ENCODE measurements at places on chromosomes 16 and 17.

- no peak for DNase-seq
These were observed 101.6 kb upstream of the CES5A start for GRCh38 chr16:55976815-55977214.

DNA sequence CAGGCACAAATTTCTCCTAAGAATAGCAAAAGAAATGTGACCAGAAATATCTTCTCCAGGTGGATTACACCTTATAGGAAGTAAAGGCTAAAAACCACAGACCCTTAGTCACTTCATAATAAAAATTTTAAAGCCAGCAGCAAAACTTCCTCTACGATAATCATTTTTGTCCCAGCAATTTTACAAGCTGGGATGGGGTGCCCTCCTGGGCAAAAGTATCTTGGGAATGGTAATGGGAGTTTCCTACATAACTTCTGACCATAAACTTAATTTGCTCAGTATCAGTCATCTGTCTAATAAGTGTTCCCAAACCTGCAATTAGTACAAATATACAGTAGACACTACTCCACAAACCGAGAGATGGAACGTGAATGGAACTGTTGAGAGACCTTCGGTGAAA, 3.0 kb downstream of the PHF12 start:
- no peak for DNase-seq

DNA sequence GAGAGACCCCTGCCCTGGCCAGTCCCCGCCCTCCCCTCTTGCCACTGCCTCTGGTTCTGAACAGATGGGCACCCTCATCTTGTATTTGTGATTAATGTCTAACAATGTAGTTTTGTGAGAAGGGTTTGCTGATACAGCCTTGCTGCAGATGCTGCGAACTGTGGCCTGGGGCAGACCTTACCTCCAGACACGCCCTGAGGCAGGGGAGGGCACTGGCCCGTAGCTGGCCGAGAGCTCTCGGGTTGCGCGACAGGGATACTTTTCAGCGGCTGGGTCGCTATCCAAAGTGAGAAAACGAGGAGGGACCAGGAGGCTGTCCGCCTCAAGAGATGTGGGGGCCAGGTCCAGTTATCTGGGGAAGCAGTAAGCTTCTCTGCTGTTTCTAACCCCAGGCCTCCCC, 21.9 kb downstream of the STH start:
- DNase-seq = no peak

GRCh38 chr17:1871756-1872155, 42.0 kb downstream of the RPA1 start:
- DNase-seq = no peak

GRCh38 chr17:80908776-80909175, 82.9 kb upstream of the CHMP6 start:
- DNase-seq = no peak

GRCh38 chr17:41627316-41628072, 3.1 kb upstream of the KRT17 start:
- DNase-seq = no peak

DNA sequence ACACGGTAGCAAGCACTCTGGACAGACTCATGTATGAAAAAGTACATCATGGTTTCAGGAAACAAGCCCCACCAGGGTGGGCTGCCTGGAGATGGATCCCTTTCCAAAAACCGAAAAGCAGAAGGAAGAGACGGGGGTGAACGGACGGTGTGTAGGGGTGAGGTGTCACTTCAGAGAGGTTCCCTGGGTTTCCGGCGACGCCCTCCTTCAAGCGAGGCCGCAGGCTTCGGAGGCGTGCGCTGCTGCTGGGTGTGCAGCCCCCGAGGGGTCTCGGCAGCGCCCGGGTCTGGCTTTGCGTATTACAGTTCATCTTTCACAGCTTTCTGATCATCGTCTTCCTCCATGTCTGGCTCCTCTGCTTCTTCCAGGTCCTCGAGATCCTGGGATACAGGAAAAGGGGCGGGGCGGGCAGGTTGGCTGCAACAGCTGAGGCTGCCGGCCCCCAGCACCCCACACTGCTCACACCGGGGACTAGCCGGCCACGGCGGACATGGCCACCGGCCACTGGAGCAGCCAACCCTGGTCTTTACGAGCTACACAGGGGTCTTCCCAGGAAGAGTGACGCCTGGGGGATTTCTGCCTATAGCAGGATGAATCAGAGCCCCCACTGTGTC, 9.0 kb upstream of the PPP1R27 start:
- DNase-seq = no peak

DNA sequence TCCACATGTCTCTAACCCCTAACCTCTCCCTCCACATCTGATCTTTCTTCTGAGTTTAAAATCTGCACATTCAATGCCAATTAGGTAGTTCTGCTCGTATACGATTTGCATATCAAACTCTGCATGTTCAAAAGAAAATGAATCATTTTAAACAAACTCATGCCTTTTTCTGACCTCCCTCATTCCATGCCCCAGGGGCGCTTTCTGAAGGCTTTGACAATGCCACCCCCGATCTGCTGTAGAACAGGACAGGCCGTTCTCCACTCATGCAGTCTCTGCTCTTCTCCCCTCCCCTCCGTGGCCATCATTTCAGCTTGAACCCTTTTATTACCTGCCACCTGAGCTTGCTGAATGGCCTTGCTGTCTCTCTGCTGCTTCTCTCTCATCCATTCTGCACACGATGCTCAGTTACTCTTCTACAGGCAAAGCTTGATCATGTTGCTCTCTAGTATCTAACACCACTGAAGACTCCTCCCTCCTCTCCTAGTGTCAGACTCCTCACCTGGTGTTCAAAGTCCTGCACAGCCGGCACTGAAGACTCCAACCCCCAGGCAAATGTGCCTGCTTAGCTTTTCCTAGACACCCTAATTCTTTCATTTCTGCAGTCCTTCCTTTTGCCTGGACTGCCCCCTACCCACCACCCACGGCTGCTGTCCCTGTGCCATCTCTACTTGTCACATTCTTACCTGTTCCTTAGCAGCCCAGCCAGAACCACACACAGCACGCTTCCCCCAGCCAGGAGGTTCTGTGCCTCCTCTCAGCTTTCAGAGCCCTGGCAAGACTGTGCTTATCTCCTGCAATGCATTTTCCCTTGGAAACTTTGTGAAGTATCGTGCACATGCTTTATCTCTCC, 6.2 kb downstream of the TMEM238L start:
- DNase-seq = no peak

- no peak for DNase-seq
These were observed 2.8 kb downstream of the TAF1C start for GRCh38 chr16:84183911-84184591.

- DNase-seq = no peak
These were observed 30.9 kb downstream of the PGS1 start for GRCh38 chr17:78409191-78409928.

DNA sequence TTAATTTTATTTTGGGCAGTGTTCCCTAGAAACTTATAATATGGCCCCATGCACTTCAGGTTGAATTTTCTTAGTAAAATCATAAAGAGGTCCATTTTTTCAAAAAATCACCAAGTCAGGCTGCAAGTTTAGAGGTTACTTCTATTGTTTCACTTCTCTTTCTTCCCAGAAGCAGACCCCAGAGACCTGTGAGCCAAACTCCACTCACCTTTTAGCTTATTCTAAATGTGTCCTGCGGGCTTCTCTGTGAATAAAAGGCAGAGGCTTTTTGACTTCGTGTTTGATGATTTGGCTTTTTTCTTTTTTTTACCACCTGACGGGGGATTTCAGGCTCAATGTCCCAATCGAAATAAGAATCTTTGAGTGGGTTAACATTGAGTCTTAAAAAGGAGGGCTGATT, 7.4 kb downstream of the PRKCB start:
- DNase-seq = no peak

DNA sequence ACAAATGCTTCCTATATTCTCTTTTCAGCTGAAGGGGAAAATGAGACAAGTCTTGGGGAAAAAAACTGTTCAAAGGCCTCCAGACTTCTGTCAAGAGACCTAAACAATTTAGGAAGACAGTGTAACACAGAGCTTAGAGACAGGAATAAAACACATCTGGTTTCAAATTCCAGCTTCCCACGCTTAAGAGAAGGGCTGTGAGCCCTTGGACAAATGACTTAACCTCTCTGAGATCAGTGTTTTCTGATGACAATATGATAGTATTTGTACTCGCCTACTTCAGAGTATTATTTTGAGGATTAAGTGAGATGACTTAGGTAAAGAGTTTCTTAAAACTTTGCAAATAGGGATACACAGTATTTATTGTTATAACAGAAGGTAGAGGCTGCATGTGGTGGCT, 29.5 kb downstream of the SMURF2 start:
- no peak for DNase-seq

GRCh38 chr16:75104836-75105235, 11.7 kb downstream of the LDHD start:
- DNase-seq = no peak

DNA sequence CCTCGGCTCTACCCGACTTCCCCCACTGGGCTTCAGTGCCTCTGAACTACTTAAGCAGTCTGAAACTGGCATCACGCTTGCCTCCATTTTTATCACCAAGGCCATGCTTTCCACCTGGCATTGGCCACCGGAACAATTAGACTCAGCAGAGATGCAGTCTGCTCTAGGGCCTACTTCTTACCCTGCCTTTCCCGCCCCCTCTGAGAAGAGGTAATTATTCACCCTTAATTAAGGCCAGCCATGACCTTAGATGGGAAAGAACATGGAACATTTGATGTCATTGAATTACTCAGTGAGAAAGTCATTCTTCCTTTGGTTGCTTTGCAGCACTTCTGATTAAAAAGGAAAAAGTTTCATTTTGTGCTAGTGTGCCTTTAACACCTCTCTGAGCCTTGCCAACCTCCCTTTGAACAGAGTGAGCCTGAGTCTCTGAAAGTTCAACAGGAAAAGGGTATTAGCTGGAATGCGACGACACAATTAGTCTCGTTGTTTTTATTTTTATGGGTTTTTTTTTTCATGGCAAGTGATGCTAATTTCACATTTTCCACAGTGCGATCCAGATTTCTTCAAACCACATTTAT, 60.9 kb upstream of the TNRC6A start:
- peak; percentile 88 for DNase-seq

DNA sequence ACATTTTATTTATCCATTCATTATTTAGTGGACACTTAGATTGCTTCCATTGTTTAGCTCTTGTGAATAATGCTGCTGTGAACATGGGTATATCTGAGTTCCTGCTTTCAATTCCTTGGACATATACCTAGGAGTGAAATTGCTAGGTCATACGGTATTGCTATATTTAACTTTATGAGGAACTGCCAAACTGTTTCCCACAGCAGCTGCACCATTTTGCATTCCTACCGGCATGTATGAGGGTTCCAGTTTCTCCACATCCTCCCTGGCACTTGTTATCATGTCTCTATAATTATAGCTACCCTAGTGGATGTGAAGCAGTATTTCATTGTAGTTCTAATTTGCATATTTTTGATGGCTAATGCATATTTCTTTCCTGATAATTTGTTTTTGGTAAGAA, 23.7 kb upstream of the DRG2 start:
- DNase-seq = no peak

- DNase-seq = no peak
These were observed 29.8 kb upstream of the MYH2 start for GRCh38 chr17:10579270-10579669.

DNA sequence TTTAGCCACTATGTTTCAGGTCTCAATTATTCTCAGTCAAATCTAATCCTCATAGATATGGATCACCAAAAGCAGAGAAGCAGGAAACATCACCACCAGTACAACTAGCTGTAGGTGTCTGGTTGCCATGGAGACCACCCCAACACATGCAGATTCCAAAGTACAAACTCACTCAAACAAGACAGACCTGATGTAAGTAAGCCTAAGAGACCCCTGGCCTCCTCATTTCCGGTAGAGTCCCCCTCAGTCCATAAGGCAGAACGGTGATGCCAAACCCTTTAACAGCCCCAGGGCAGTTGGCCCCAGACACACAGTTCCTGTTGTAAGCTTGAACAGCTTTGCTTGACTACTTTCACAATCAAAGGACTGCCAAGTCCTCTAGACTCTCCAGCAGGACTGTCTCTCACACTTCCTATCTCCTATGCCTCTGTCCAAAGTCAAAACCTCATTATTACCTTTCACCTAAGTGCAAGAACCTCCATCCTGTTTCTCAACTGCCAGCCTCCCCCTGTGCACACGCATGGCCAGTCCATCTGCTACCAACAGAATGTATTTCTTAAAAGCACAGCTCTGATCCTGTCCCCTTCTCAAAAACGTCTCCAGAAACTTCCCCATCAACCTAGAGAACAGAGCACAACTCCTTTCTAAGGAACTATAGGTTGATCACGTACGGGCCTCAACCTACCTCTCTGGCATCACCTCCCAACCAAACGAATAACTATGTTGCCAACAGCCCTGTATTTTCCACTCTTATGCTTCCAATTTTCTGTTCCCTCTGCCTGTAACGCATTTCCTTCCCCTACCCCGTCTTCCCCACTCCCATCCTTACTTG, 23.9 kb downstream of the SLC39A11 start:
- peak; percentile 77 for DNase-seq

DNA sequence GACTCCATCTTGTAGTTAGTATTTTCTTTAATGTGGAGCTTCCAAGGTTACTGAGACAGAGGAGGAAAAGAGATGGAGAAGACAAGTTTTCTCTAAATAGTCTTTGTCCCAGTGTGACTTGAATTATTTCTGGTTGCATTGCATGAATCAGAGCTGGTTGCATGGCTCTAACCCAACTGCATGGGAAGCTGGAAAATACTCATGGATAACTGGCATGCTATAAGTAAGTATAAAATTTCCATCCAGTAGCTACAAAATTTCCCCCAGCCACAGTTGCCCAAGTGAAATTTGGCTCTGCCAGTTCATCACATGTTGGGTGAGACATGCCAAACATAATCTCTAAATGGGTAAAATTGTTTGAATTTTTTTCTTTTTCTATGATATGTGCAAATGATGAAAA, 1161.5 kb downstream of the CDH11 start:
- no peak for DNase-seq

DNA sequence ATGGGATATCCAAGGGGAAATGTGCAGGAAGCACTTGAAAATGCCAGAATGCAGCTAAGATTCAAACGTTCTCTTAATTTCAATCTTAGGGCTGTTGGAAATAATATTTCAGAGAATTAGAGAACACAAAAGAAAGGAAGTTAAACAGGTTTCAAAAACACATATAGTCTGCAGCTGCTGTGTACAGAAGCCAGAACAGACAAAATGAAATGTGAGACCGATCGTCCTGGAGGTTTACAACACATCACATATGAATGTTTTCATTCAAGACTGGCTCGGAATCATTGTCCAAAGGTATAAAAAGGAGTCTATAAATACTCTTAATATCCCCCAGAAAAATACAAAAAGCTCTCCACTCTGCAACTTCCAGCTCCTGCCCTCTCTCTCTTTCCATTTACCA, 14.3 kb downstream of the CYTH1 start:
- DNase-seq = no peak

- no peak for DNase-seq
These were observed 25.7 kb upstream of the ENDOV start for GRCh38 chr17:80389011-80389995.

Data from fibroblast of skin of right biceps (primary cell).